ENCODE measurements at places on chromosomes 6 and 20.

DNA sequence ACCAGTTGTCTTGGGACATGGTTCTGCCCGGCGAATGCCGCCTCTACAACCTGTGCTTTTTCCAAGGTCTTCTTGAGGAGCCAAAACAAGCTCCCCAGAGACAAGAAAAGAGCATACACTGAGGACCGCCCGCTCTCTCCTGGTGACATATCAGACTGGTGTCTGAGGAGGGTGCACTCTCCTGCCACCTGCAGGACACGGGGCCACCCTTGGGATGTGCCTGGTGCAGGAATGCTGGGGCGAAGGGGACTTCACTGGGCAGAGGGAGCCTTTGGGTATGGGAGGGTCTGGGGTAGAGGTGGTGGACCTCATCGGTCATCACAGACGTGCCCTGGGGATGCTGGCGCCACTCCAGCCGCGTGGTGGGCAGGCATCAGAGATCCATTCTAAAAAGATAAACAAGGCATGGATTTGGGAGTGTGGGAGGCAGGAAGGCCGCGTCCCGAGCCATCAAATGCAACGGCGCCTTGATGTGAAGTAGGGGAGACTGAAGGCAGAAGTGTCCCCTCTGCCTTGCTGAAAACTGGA, 163.3 kb downstream of the CD83 start:
- DNase-seq: no peak

GRCh38 chr20:1299522-1299921, 29.4 kb downstream of the SDCBP2 start:
- DNase-seq: no peak

DNA sequence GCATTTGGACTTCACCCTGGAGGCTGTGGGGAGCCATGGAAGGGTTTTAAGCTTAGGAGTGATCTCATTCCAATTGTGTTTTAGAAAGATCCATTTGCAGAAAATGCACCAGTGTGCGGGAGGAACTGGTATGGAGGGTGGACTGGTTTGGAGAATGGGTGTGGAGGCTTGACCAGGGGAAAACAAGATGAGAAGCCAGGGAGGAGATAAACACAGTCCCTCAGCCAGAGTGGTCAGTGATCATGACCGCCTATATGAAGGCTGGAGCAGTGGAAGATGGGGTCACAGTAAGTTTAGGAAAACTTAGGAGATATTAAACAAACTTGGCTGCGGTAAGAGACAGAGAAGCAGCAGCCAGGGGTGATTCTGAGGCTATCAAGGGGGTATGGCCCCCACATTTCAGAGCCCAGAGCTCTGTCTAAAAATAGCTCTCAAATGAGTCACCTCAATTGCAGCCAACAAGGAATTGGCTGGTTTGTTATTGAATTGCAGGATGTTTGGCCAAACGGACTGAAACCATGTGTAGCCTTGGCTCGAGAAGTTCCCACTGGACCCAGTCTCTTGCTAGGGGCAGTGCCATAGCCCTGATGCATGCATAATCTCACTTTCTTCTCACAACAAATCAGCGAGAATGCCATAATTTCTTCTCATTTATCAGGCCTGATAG, 159.9 kb upstream of the TOP1 start:
- DNase-seq: no peak

DNA sequence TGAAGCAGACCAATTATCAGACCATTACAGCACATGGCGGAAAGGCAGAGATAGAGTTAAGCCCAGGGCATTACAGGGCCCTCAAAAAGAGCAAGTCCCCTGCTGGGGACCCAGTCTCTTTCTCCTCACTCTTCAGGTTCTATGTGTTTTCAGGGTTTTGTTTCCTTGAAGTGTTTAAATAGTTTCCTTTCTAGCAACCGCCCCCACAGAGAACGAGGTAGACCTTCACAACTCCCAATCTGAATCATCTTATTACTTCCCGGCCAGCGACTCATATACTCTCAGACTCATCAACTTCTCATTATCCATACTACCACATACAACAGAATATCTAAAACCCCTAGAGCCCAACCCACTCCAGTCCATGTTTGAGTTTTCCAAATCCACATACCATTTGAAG, 526.6 kb upstream of the ARID1B start:
- DNase-seq: no peak

GRCh38 chr6:52213127-52213526, 27.0 kb downstream of the IL17A start:
- DNase-seq: no peak

- DNase-seq: no peak
These were observed 125.4 kb upstream of the SAMD5 start for GRCh38 chr6:147382945-147383554.

GRCh38 chr20:63051186-63051860, 44.6 kb upstream of the BHLHE23 start:
- no peak for DNase-seq

- DNase-seq: no peak
These were observed 116.3 kb upstream of the MTHFD1L start for GRCh38 chr6:150749091-150749670.

- DNase-seq: no peak
These were observed 208.9 kb upstream of the SNX9 start for GRCh38 chr6:157614026-157614568.

DNA sequence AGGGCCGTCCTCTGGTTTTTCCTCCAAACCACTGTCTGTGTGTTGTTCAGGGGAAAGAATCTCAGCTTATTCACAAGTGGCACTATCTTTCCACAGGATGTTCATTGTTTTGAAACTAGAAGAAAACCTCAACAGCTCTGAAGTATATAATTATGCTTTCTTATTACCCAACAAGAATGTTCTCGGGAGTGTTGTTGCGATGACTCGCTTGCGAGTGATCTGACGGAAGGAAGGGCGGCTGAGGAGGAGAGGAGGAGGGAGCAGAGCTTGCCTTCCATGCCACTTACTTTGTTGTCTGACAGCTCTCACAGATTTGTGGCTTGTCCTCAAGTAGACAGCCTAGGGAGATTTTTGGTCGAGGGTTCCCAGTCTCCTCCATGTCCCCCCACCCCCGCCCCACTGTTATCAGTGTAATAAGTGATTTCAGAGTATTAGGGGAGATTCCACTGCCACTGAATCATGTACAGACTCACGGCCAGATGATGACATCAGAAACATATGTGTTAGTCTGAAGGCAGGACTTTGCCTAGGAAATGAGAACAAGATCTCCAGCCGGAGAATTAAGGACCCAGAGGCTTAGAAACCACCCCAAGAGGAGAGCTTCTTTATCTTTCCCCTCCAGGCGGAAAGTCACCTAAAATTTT, 80.7 kb upstream of the CCN6 start:
- peak; percentile 38 for DNase-seq

- DNase-seq: no peak
These were observed 33.8 kb upstream of the PMEPA1 start for GRCh38 chr20:57743450-57744095.

DNA sequence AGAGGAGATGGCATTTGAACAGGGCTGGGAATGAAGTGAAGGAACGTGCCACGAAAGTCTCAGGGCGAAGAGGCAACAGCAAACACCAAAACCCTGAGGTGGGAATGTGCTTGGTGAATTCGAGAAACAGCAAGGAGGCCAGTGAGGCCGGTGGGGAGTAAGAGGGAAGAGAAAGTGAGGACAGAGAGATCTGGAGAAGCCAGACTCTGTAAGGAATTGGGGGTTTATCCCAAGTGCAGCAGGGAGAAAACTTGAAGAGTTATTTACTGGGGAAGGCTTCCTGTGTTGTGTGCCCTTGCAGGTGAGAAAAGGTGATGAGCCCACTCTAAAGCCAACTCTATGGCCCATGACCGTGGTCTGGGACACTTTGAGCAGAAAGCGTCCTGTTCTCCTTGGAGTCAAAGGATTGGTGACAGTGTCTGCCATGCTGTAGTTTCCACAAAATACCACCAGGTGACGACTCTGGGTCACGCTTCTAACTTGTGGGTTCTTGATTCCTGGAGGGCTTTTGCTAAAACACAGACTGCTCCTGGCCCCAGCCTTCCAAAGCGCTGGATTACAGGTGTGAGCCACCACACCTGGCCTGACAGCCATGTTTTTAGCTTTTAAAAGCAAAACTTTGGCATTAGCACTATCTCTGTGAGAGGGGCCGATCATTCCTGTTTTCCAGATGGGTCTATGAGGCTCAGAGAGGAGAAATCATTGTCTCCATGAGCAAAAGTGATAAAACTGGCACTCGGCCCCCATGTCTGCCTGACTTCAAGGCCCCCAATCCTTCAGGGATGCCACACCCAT, 18.0 kb upstream of the CSNK2A1 start:
- DNase-seq: no peak

GRCh38 chr6:35461270-35461669, 6.9 kb upstream of the RPL10A start:
- DNase-seq: no peak

GRCh38 chr6:33802186-33802958, 1.4 kb downstream of the MLN start:
- DNase-seq: no peak

DNA sequence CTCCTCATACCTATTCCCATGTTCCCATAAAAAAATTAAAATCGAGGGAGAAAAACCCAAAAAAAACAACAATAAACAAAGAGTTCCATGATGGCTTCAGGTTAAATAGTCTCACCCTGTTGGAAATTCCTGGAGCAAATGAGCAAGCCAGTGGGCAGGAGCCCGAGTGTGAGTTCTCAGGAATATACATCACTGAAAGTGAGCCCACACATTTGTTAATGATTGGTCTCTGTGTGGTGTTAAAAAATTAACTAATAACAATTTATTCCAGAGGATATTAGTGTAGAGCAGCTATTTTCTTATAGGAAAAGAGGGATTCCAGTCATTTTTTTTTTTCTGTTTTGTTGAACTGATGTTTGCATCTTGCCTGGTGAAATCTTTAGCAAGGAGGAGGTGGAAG, 12.9 kb downstream of the PHACTR3 start:
- no peak for DNase-seq

DNA sequence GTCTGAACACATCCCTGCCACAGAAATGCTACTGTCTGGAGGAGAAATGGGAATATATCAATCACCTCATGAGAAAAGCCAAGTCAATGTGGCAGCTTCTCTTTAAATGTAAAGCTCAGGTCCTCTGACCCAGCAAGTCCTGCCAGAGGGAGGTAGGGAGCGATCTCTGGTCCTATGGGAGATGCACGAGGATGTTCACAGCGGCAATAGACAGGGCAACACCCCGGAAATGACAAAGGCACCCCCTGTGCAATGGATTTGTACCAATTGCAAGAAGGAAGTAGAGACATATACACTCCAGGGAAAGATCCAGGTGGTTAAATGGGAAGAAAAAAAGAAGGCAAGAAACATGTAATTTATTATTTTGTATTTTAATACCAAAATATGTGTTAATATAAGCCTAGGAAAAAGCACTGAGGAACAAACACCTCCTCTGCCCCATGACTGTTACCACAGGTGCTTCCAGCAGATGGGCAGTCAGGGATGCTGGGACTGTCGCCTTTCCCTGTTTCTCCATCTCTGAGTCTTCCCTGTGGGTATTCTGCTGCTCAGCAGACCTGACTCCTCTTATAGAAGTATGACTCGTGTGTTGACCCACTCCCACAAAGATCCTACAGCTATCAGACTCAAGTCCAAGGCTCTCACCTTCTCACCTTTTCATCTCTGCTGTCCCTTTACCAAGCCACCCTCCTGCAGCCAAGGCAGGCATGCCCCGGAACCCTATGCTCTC, 20.8 kb downstream of the ATP9A start:
- no peak for DNase-seq

GRCh38 chr6:159271257-159271656, 102.1 kb downstream of the FNDC1 start:
- DNase-seq: no peak

Measured in stimulated activated CD8-positive, alpha-beta memory T cell treated with anti-CD3 and anti-CD28 coated beads, Interleukin-4, amount 100 ng/mL, for 1 hour (primary cell).